Neural crest cell (in vitro differentiated cells): ENCODE measurements at places on chromosomes 6 and 20.
A peak's percentile ranks its signal among the peaks of the same experiment; 100 is the strongest.

DNA sequence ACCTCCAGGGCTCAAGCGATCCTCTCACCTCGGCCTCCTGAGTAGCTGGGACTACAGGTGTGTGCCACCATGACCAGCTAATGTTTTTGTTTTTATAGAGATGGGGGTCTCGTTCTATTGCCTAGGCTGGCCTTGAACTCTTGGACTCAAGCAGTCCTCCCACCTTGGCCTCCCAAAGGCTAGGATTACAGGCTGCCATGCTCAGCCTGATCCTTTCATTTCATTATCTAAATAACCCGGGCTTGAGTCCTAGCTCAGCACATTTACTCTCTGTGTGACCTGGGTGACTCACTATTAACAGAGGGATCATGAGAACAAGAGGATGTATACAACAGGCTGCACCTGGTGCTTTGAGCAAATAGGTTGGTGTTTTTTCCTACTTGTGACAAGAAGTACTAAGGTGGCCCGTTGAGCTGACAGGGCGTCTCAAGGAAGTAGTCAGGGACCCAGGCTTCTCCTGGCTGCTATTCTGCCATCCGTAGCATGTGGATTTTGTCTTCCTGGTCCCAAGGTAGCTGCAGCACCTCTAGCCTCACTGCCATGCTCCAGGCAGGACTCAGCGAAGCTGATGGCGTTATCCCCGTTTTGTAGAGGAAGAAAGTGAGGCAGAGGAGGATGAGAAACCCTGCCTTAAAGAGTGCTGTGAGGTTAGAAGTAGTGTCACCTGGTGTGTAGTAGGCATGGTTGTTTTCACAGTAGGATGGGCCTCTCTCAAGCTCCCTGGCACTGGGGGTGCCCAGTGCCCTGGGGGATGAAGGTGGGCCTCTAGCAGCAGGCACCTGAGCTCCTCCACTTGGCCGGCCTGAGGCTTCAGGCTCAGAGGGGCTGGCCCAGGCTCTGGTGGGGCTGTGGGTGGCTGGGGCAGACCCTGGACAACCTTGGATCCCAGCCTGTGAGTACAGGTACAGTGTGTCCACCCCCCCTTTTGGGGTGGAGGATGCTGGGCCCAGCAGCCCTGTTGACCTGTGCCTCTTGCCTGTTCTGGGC, 62.4 kb downstream of the ADNP start:
- DNase-seq: no peak
- no peaks in the 10 kb centered on the region for H3K36me3 ChIP-seq
- no peak overlapping the region for H3K27ac ChIP-seq
- H3K4me1 ChIP-seq: peaks cover 43% of the 10 kb centered on the region
- peaks cover 3% of the 10 kb centered on the region for H3K27me3 ChIP-seq

- H3K36me3 ChIP-seq: peaks cover 41% of the 10 kb centered on the region
- no peak for DNase-seq
- peaks cover 5% of the 10 kb centered on the region for H3K4me1 ChIP-seq
- H3K4me3 ChIP-seq: no peak overlapping the region
- H3K27me3 ChIP-seq: no peaks in the 10 kb centered on the region
These were observed 26.2 kb downstream of the PLN start for GRCh38 chr6:118574051-118574865.

GRCh38 chr6:47246551-47246950, 63.2 kb downstream of the TNFRSF21 start:
- peaks cover 18% of the 10 kb centered on the region for H3K4me1 ChIP-seq
- H3K36me3 ChIP-seq: peaks cover 3% of the 10 kb centered on the region
- H3K27me3 ChIP-seq: no peaks in the 10 kb centered on the region
- H3K27ac ChIP-seq: no peak overlapping the region

DNA sequence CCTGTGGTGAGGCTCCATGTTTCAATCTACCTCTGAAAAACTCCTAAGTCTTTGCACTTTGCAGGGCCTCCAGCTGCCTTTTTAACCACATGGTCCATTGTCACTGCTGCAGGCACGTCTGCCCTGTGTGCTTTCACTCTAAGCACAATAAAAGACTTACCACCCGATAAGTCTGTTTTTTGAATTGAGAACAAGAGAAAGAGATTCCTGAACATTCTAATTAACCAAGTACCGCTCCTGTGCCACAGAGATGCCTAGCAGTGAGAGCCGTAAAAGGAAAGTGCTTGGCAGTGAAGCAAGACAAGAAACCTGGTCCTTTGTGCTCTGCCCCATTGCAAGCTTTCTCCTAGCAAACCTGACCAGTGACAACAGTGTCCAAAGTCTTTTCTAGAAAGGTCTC, 487.6 kb upstream of the FLRT3 start:
- no peaks in the 10 kb centered on the region for H3K36me3 ChIP-seq
- no peaks in the 10 kb centered on the region for H3K27me3 ChIP-seq
- H3K4me1 ChIP-seq: peaks cover 30% of the 10 kb centered on the region
- peak overlapping the region; percentile 39 for H3K27ac ChIP-seq
- no peak for DNase-seq

DNA sequence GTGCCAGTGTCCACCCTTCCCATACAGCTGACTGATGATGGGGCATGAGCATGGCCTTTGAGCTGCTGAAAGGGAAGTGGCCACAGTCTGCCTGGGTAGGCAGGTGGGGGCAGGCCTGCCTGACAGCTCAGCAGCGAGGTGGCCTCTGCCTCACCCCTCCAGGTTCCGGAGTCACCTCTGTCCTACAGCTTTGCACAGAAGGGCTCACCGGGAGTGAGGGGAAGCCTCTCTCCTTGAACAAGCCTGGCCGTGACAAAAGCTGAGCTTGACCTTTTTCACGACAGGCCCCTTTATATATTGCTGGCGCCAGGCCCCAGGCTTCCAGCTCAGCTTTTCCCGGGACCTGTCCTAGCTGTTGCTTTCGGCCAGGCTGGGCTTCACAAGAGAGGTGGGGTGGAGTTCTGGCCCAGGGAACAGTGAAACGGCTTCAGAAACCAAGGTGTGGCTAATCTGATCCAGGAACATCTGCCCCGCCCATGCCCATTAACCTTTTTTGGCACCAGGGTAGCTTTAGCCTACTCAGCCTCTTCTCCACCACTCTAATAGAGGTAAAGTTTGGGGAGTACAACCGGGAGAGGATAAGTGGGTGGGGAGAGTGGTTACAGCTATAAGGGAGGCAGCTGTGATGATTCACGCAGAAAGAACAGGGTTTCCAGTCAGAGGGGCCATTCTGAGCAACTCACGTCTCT, 42.9 kb downstream of the C6orf132 start:
- peaks cover 10% of the 10 kb centered on the region for H3K4me1 ChIP-seq
- no peak for DNase-seq
- no peak overlapping the region for H3K4me3 ChIP-seq
- no peaks in the 10 kb centered on the region for H3K36me3 ChIP-seq
- H3K27ac ChIP-seq: no peak overlapping the region
- H3K27me3 ChIP-seq: no peaks in the 10 kb centered on the region
